ENCODE measurements at places on chromosomes 5 and 9.
A peak's percentile ranks its signal among the peaks of the same experiment; 100 is the strongest.

GRCh38 chr9:126719618-126720031 lies 85.2 kb upstream of the ZBTB43 start:
- DNase-seq = peak; percentile 83

DNA sequence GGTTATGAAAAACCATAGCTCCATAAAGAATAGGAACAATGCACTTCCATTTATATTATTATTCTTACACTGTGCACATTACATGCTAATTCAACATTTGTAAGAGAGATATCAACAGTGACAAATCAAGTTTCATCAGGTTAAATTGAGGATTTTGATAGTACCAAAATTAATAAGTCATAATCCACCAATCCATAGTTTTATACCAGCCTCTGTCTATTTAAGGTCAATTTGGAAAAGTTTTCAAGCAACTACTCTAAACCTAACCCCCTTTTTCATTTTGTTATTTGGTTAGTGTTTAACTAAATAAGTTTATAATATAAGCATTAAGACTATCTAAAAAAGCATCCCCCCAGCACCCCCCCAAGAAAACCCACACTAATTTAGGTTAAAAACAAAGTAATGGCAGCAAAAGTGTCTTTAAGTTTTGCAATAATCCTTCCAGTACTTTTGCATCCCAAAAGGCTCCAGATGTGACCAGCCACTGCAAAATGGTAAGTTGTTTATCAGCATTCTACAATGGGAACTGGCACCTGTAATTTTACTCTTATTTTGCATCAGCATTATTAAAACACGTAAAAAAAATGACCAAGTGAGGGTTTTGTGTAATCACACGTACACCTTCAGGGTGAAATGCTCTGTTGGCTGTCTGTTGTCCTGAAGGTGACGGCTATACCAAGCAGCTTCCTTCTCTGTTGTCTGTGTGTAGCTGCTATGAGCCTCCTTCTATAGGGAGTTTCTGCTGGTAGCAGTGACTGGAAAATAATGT lies 36.8 kb upstream of the SSBP2 start:
- peak; percentile 9 for DNase-seq

DNA sequence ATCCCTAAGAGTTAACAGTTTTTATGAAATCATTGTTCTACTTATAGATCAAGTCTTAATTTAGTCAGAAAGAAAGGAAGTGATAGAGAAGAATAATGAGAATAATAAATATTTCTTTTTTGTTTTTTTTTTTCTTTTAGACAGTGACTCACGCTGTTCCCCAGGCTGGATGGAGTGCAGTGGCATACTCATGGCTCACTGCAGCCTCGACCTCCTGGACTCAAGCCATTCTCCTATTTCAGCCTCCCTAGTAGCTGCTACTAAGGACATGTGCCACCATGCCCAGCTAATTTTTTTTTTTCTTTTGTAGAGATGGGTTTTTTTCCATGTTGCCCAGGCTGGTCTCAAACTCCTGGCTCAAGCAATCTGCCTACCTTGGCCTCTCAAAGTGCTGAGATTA lies 11.0 kb downstream of the IFNA21 start:
- DNase-seq = no peak

DNA sequence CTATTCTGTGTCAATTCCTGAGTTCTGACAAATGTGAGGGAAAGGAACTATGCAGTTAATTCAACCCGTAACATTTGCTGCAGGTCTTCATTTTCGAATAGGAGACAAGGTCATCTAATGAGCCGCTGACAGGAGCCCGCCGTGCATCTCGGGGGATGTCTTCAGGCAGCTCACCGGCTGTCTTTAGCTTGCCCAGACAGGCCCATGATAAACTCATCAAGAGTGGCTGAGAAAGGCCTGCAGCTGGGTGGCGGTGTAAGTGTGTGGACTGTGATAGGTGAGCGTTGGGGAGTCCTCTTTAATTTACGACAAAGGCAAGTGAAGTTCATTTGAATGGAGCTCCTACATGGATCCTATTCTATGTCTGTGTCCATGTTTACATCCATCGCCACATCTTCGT lies 190.5 kb downstream of the ADCY2 start:
- no peak for DNase-seq

Data from NAMALWA (cell line).